ENCODE measurements at places on chromosomes 4 and X.

DNA sequence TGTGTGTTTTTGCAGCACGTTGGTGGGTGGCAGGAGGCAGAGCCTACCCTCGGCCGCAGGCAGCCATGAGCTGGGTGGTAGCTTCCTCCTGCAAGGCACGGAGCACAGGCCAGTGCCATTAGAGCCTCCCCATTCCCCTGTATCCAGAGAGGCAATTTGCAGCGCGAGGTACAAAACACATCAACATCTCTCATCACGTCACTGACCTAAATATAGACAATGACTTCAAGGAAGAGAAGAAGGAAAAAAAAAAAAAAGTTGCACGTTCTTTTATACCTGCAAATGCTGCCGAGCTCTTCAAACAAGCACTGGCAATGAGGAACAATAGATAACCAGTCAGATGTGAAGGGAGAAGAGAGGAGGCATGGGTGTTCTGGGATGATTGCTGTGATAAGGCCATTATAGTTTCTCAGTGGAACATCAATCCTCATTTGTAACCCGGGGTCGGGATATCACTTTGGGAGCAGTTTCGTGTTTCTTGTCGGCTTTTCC, 159.9 kb downstream of the MGST2 start:
- DNase-seq: no peak

DNA sequence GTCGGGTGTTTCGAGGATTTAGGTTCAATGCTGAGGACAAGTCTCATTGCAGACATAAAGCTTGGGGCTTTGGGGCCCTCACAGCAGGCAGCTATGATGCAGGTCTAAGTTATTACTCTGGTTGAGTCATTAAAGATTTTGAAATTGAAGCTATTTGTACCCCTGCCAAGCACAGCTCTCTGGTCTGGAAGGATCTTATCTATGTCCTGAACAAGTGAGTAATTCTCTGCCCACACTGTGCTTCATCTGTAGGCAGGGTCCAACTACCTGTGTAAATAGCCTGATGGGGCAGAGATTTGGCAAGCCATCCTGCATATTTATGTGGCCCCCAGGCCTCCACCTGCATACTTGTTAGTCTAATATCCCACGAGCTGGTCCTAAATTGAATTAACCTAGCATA, 41.4 kb upstream of the MAGEA4 start:
- DNase-seq: no peak

GRCh38 chr4:28073860-28074555, 1213.4 kb downstream of the STIM2 start:
- DNase-seq: no peak

- no peak for DNase-seq
Measured at GRCh38 chrX:47658301-47658683, 688 bp downstream of the UXT start.

DNA sequence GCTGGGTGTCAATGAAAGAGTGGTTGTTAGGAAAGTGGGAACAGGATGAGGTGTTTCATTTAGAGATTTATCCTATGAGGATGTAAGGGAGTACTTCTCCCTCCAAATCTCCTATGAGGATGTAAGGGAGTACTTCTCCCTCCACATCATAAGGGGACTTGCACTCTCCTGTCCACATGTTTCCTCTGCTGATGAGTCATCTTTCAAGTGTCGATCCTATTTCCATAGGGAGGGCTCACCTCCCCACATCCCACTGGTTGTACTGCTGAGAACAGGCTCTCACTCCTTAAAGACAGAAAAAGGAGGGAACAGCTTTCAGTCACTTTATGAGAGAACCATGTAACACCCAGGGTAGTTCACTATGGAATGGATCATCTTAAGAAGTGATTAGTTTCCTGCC, 65.0 kb downstream of the INPP4B start:
- DNase-seq: no peak

DNA sequence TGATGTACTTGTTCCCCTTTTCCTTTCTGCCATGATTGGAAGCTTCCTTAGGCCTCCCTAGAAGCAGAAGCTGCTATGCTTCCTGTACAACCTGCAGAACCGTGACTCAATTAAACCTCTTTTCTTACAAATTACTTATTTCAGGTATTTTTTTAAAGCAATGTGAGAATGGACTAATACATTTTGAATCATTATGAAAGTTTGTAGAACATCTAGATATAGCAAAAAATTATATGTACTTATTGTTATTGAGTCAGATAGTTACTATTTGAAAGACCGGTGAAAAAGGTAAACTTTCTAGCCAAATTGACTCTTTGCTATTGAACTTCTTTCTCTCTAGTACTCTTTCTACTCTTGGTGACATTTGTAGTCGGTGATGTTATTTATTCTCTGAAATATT, 777.3 kb upstream of the GALNTL6 start:
- DNase-seq: no peak

DNA sequence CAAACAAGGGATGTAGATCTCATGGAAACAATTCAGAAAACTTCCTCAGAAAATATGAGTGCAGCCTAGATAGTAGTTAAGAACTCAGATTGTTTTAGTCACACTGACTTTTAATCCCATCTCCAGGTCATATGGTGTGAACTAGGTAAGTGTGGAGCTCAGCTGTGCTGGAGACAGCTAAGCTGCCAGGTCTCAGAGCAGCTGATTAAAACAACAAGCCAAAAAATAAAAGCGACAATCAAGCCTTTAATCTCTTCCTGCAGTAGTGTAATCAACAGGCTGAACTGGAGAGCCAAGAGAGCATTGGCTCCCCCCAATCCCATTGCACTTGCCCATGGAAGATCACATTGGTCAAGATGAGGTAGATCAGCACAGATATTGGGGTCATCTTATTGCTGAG, 98.3 kb upstream of the ATOH1 start:
- DNase-seq: no peak

GRCh38 chr4:117063961-117064696, 21.2 kb downstream of the TRAM1L1 start:
- no peak for DNase-seq

DNA sequence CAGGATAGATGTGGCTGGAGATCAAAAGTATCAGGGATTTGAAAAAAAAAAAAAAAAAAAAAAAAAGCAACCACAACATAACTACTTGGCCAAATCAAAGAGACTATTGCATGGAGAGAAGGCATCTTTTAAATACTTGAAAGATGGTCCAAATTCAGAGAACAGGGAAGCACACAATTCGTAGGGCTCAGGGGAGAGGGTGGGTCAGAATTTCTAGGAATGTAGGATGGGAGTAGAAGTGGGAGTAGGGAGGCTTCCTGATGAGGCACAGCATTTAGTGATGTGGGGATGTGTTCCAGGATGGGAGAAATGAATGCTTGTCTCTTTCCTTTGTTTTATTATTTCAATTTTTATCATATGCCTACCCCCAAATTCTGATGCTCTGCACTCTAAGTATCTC, 36.3 kb downstream of the RTL3 start:
- no peak for DNase-seq

- no peak for DNase-seq
Measured at GRCh38 chrX:118779581-118779980, 44.0 kb upstream of the ZCCHC12 start.

DNA sequence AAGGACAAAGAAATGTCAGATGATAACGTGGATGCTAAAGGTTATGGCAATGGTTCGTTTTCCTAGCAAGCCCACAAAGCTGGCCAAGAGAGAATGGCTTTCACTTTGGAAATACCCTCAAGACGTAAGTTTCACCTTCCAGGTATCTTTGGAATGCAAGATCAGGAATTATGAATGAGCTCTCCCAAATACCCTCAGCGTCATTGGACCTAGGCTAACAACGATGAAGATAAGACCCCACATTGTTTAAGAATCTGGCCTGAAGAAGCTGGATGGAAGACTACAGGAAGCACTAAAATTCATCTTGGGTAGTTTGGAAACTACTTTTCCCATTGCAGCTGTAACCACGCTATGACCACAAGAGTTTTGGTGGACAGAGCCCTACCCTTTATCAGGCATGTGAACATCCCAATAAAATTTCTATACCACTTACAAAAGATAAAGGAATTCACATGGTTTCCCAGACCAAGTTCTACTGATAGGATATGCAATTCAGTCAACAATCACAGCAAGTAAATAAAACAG, 111.9 kb downstream of the KDR start:
- no peak for DNase-seq

DNA sequence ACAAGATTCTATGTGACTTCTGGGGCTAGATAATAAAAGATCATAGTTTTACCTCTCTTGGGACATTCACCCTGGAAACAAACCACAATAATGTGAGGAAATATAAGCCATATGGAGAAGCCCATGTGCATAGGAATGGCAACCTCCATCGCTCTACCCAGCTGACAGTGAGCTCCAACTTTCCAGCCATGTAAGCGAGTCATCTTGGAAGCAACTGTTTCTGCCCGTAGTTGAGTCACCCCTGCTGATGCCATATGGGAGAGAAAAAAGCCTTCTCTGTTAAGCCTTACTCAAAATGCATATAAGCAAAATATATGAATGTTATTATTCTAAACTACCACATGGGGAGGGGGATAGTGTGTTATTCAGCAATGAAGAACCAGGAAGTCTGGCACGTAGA, 31.4 kb upstream of the RELL1 start:
- no peak for DNase-seq

DNA sequence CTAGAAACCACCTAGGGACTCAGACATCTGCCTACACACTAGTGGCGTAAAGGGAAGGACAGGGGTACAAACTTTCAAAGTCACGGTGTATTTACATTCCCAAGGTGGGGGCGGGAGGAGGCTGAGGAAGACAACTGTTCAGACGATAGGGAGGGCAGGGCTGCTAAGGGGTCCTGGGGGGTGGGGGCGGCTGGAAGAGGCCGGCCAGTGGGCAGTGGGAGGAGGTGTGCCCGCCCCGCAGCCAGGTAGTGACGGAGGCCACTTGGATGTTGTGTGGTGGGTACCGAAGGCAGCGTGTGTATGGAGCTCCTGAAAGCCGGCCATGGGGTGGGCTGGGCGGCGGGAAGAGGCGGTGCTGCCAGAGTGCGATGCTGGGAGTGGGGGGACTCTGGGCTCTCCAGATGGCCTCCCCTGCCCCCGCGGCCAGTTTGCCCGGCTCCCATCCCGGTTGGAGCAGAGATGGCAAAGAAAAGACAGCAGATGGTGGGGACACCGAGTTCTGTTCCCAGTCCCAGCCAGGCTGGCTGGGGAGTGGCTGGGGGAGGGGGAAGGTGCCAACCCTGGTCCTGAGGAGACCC, 24.2 kb downstream of the L1CAM start:
- no peak for DNase-seq

GRCh38 chr4:185257086-185257485, 47.7 kb downstream of the SNX25 start:
- no peak for DNase-seq

- DNase-seq: no peak
Measured at GRCh38 chrX:40720792-40721191, 14.6 kb downstream of the MED14 start.
